ENCODE measurements at places on chromosomes 11 and 22.

GRCh38 chr11:120185706-120186455, 25.0 kb upstream of the OAF start:
- no peak for DNase-seq

DNA sequence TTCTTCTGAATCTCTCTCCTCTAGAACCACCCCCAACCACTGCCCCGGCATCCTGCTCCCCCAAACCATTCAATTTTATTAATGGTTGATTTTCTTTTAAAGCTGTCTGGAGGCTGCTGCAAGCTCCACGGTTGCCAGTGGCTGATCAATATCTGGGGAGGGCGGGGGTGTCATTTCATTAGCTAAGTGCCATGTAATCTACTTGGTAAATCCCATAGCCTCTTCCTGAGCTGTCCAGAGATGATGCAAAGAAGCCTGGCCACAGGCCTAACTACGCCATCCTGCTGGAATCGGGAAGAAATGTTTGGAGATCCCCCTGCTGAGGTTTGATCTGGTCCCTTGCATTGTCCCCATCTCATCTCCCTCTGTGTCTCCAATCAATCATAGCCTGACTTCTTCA, 440.1 kb downstream of the MIAT start:
- no peak for DNase-seq

DNA sequence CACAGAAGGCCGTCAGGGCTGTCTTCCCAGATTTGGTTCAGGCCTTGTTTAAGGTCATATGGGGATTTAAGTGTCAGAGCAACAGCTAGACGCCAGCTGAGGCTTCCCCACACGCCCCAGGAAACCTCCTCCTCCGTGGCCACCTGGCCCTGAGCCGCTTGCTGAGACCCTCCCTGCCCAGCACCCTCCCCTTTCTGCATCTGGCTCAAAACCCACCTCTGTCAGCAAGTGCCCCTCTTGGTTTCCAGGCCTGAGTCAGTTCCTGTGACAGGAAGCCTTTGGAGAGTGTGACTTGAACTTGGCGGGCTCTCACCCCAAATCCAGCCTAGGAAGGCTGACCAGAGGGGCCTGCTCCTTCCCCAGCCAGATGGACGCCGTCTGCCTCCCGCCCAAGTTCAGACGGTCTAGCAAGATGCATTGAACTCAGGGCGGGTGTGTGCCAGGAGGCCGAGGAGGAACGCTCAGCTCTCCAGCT, 561 bp downstream of the FXYD2 start:
- DNase-seq = no peak

DNA sequence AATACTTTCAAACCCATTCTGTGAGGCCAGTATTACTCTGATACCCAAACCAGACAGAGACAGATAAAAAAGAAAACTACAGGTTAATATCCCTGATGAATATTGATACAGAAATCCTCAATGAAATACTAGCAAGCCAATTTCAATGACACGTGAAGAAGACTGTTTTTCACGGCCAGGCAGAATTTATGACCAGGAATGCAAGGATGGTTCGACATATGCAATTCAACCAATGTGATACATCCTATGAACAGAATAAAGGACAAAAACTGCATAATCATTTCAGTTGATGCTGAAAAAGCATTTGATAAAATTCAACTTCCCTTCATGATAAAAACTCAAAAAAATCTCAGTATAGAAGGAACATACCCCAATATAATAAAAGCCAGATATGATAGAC, 44.5 kb downstream of the SLC22A24 start:
- no peak for DNase-seq

GRCh38 chr11:122676638-122677037, 21.1 kb downstream of the UBASH3B start:
- DNase-seq = no peak

- DNase-seq = no peak
Observed at GRCh38 chr11:127191261-127191660, 190.7 kb upstream of the KIRREL3 start.

DNA sequence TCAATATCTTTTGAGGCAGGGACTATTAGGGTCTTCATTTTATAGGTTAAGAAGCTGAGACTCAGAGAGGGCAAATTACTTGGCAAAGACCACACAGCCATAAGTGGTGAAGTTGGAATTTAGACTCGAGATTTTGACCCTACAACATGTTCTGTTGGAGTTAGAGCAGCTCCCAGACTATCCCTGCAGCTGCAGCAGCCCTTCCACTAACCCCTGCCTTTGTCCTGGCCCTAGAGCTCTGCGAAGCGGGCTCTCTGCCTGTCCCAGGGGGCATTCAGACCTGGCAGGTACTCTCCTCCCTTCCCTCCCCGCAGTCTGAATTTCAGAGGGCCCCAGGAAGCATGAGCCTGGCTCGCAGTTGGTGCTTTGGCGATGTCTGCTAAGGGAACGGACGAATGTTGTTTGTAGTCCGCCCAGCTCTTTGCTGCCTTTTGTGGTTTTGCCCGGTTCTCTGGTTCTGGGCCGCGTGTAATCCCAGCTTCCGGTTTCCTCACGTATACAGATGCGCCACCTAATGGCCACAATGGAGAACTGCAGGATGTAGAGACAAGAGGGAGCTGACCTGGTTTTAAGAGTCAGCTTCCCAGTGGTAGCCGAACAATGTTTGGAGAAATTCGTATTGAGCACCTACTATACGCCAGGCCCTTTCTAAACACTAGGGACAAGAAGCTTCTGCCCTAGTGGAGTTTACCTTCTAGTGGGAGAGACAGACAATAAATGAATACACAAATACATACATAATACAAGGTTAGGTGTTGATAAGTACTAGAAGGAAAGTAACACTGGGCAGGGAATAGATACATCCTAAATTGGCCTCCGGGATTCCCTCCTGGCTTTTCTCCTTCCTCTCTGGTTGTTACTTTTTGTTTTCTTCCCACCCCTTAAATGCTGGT, 125.2 kb downstream of the ST3GAL4 start:
- DNase-seq = peak; percentile 41

- no peak for DNase-seq
Observed at GRCh38 chr22:30004694-30005093, 75.6 kb upstream of the HORMAD2 start.

DNA sequence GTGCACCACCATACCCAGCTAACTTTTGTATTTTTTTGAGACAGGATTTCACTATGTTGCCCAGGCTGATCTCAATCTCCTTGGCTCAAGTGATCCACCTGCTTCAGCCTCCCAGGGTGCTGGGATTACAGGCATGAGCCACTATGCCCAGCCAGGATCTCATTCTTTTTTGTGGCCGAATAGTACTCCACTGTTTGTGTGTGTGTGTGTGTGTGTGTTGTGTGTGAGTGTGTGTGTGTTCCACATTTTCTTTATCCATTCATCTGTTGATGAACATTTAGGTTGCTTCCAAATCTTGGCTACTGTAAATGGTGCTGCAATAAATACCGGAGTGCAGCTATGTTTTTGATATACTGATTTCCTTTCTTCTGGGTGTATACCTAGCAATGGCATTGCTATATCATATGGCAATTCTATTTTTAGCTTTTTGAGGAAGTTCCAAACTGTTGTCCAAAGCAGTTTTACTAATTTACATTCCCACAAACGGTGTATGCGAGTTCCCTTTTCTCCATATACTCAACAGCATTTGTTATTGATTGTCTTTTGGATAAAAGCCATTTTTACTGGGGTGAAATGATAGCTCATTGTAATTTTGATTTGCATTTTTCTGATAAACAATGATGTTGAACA, 105.4 kb downstream of the TTC28 start:
- DNase-seq = no peak

DNA sequence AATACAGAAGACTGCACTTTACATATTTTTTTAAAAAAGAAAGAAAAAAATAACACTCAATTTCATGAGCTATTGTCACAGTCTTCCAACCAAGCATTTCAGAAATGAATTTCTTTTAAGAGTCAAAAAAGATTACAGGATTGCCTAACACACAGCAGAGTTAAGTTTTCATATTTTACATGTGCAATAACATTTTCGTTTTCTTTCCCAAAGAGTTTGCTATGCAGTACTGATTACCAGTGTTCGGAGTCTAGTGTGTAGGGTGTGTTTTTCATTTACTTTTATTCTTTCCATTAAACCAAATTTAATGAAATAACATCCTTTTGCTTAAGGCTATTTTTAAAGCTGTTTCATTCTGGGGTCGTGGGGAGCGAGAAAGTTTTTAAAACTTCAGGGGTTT, 53.2 kb downstream of the MN1 start:
- no peak for DNase-seq

DNA sequence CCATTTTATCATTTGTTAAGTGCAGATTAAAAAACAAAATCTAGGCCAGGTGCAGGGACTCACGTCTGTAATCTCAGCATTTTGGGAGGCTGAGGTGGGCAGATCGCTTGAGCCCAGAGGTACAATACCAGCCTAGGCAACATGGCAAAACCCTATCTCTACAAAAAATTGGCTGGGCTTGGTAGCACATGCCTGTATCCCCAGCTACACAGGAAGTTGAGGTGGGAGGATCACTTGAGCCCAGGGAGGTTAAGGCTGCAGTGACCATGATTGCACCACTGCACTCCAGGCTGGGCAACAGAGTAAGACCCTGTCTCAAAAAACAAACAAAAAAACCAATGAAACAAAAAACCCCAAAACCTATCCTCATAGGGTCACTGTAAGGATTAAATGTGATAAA, 32.9 kb downstream of the HIRA start:
- DNase-seq = no peak

- no peak for DNase-seq
Observed at GRCh38 chr22:27545085-27545484, 256.5 kb downstream of the MN1 start.

GRCh38 chr22:49959782-49960158, 802 bp upstream of the PIM3 start:
- no peak for DNase-seq

DNA sequence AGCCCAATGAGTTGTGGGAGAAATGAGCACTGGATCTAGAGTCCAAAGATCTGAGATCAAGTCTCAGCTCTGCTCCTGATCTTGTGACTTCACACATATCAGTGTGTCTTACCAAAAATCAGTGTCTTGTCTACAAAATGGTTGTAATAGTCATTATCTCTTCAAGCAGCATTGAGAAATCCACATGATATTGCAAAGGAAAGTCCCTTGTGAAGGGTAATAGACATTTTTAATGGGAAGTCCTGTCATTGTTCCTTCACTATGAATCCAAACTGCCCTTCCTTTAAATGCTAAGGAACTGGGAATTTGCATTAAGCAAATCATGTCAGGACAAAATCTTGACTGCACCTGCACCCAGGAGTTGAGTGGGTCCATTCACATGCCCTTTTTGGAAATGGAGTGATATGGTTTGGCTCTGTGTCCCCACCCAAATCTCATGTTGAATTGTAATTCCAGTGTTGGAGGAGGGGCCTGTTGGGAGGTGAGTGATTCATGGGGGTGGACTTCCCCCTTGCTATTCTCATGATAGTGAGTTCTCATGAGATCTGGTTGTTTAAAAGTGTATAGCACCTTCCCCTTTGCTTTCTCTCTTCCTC, 51.1 kb downstream of the COMMD9 start:
- no peak for DNase-seq

- DNase-seq = no peak
Observed at GRCh38 chr11:12807621-12808020, 133.4 kb downstream of the TEAD1 start.

DNA sequence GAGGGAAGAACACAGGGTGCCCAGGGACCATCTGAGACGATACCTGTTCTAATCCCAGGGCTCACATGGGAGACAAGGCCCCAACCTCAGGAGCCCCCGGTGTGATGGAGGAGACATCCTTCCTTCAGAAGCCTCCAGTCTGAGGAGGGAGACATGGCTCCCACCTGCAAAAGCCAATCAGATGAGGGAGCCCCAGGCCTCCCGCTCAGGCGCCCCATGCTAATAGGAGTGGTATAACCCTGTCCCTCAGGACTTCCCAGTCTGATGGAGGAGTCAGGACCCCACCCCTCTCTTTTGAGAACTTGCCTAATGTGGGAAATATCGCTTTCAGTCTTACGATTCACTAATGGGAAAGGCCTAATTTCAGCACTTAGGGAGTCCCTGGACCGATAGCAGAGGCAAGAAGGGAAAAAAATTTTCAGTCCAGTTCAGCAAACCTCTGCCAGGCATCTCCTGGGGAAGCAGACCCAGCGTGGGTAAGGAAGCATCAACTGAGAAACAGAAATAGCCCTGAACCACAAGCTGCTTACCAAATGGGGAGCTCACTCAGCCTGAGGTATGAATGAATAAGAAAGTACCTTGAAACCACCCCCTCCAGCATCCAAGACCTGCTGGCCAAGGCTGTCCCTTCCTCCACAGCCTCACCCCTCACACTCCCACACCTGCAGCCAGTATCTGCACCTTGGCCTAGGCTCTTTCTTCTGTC, 5.9 kb downstream of the ARRB1 start:
- no peak for DNase-seq

DNA sequence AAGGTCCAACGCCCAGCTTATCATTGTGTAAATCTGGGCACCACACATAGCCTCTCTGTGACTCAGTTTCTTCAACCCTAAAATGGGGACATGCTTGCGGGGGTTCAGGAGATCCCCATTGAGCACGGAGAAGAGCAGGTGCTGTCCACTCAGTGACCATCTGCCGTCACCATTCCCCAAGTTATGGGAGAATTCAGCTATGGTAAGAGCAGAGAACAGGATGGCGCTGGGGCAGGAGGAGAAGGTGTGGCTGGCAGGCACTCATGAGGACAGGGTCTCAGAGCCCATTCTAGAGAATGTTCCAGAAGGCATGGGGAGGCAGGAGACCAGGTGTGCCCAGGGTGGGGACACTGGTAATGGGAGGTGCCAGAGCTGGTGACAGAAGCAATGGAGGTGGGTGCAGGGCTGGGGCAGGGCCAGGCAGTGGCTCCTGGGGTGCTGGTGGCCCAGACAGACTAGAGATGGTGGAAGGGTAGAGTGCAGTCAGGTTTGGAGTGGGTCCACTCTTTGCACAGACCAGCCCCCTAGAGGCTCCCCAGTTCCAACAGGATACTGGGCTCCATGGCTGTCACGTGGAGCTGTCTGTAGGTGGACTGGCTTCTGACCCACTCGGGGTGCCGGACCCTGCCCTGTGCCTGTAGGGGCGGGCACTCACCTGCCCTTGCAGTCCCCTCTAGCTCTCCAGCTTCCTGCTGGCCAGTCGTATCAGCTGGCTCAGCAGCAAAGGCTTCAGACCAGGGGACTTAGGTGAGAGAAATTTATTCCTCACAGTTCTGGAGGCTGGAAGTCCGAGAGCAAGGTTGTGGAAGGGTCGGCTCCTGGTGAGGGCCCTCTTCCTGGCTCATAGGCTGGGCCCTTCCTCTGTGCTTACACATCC, 84.7 kb downstream of the CDKN1C start:
- no peak for DNase-seq

DNA sequence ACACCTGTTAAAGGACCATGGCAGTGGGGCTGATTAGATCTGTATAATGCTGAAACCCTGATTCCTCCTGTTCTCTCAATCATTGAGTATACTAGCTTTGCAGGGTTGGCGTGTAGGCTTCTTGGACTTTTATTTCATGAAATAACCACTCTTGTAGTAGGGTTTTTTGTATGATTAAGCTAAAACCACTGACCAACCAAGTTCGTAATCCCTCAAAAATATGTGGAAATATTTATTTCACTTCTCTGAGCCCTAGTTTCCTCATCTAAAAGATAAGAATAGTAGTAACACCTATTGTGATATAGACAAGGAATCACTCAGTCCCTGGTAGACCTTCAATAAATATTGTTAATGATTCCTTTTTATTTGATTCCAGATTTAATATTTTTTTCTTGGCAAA, 4.2 kb downstream of the API5 start:
- no peak for DNase-seq
